ENCODE measurements at places on chromosomes 12 and 14.

GRCh38 chr12:132522592-132523380 is 32.8 kb downstream of the FBRSL1 start:
- no peak for DNase-seq

GRCh38 chr12:90163975-90164374 is 455.3 kb upstream of the ATP2B1 start:
- no peak for DNase-seq

DNA sequence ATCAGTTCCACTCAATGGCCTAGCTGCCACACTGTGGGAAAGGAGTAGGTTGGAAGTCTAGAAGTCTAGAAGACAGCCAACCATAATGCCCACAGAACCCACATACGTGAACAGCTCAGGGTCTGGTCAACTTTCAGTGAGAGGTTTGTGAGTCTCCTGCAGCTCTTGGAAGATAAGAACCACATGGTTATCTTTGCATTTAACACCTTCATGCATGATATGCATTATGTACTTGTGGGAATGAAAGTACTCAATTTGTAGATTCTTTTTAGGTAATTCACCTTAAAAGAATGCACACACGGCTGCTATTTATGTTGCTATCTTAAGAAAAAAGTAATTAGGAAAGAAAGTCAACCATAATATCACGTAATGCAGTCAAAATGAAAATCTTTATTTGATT is 126.7 kb downstream of the ESRRB start:
- no peak for DNase-seq

DNA sequence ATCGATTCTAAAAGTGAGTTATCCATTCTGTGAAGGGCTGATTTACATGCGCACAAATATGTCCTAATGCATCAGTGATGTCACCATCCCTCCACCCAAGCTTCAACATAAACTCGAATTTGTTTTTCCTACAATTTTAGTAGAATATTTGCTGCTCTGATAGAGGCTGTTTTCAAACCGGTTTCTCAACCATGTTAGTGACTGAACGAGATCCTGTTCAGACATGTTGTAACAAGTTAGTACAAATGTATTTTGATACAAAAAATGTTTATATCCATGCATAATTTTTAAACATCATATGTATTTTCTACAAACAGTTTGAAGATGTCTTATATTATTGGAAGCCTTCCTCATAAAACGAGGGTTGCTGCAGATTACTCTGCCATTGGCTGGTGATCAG is 12.7 kb upstream of the PRB2 start:
- DNase-seq, result no peak

DNA sequence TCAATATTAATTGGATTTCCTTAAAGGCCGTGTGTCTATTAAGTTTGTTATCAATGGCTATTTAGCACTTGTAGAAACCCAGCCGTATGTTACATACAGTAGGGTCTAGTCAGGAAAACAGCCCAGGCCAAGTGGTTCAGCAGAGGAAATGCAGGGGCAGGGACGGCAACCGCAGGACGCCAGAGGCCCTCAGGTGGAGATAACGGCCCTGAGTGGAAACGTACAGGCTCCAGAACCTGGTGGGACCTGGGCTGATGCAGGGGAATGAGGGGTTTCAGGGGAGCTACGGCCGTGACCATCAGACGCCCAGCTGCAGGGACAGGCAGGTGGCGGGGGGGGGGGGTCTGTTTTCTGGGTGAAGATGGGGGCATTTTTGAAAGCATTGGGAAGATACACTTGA is 3.7 kb upstream of the ANKLE2 start:
- no peak for DNase-seq

- peak; percentile 10 for DNase-seq
These were observed 91.8 kb upstream of the EEA1 start for GRCh38 chr12:93020631-93021597.

DNA sequence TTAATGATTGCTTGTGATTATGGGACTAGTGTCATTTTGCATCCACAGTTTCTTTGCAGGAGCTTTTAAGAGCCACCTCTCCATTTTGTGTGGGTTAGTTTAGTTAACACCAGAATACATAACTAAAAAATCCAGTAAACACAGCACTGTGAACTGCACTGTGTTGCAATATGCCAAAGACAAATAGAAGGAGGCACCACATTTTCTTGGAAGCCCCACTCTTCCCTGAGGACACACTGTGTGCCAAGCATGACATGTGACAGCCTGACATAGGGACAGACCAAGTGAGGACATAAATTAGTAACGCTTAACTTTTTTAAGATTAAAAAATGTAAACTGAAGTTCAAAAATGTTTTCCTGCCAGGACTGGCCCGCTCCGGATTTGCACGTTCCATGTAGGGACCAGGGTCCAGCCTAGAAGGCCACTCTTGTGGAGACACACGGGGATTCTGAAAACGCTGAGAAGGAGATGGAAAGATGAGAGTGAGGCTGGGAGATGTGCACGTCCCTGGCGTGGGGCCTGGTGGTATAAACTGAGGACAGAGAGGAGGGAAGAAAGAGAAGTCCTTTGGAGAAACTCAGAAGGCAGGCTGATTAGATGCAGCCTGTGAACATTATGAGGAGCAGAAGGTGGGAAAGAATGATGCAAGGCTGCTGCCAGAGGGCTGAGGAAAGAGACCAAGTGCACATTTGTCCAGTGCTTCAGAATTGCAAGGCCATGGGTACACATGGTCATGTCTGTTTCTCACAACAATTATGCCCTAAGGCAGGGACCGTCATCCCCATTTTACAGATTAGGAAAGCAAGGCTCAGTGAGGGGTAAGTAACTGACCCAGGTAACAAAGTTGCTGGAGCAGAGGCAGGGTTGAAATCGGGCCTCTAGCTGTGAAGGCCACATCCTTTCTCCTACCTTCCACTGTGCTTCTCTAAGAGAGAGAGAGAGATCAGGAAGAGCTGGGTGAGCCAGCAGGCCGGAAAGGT is 45.1 kb downstream of the ISCA2 start:
- DNase-seq, result no peak
